ENCODE measurements at places on chromosomes 3 and 15.

DNA sequence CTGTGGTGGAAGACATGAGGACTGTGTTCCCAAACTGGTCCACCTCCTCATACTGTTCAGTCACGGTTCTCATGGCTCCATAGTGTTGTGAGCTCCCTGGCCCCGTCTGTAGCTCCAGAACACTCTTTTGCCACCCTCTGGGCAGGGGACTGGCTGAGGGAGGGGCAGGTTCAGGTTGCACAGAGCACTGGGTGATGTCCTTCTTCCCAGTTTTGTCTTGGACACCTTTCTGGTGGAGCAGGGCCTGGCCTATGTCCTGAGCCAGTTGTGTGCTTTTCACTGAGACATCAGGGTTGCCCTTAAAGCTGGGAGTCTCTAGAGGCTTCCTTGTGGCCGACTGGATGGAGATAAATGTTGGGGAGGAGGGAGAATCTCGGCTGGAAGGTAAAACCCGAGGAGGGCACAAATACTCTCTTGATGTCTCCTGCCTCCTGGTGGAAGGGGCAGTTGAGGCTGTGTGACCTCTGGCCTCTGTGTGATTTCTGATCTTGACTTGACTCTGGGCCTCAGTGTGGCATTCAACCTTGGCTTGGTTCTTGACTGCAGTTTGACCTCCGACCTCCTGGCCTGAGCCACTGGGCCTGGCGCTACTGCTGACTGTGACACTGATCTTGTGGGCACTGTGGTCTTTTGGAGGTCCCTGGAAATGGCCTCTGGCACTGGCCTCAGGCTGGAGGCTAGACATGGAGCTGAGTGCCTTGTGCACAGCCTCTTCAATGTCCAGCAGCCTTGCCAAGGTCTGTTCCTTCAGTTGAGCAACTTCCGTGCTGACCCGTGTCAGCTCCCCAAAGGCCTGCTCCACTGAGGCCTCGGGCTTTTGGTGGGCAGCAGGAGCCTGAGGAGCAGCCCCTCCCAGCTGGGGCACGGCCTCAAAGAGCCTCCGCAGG, 8.1 kb downstream of the XIRP1 start:
- DNase-seq = no peak

DNA sequence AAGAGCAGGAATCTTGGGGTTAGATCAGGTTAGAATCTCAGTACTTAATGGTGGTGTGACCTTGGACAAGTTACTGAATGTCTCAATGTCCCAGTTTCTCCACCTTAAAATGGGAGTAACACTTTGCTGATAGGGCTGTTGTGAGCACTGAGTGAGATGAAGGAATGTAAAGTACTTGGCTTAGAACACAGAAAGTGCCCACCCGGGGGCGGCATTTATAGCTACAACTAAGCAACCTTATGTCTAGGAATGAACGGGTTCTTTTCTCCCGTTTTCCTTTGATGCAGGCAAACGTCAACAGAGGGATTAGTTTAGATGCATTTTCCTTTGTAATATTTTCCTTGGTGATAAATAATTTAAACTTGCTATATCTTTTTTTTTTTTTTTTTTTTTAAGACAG, 176.6 kb downstream of the USP13 start:
- DNase-seq = no peak

DNA sequence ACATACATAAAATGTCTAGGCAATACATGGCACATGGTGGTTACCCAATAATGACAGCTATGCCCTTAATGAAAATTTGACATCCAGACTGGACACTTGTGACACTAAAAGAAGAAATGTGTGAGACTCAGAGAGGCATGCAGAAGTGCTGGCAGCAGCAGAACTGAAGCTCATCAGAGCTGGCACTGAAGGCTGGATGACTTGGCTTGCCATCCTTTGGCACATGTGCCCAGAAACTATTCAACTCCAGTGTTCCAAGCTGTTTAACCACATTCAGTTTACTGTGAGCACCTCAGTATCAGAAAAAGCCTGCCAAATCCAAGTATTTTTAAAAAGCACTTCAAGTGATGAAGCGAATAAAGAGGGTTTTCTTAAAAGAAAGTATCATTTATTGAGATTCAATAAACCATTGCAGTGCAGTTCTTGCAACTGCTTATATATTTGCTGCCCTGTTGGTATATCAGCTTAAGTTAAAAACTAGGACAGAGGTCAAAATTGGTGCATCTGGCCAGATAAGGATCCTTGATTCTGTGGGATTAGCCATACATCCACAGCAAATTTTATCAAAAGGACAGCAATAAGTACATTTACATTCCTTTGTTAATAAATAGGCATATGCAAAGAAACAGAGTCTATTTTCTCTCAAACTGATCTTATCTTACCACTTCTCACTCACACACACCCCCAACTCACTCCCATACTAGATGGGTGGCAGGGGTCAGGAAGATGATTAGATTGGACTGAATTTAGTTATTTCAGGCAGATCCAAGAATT, 15.8 kb downstream of the IGSF11 start:
- DNase-seq = no peak

DNA sequence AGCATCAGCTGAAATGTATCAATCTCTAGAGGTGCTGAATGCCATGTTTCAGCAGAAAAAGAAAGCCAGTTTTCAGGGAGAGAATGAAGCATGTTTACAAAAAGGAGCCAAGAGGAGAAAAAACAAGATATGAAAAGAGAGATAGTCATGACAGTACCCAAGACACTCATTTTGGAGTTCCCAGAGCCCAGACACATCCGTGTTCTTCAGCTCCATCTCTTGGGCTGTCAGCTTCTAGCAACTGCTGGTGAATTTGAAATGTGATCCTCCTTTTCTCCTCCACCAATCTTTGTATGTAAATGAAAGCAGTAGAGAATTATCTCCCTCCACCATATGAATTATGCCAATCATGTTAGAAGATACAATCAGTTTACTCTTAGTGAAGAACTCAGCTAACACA, 93.0 kb upstream of the SLC25A36 start:
- DNase-seq = no peak

GRCh38 chr15:78561490-78561889, 3.8 kb upstream of the CHRNA5 start:
- DNase-seq = no peak

GRCh38 chr3:103083848-103084631, 649.2 kb downstream of the ZPLD1 start:
- no peak for DNase-seq
